ENCODE measurements at places on chromosomes 4 and X.

DNA sequence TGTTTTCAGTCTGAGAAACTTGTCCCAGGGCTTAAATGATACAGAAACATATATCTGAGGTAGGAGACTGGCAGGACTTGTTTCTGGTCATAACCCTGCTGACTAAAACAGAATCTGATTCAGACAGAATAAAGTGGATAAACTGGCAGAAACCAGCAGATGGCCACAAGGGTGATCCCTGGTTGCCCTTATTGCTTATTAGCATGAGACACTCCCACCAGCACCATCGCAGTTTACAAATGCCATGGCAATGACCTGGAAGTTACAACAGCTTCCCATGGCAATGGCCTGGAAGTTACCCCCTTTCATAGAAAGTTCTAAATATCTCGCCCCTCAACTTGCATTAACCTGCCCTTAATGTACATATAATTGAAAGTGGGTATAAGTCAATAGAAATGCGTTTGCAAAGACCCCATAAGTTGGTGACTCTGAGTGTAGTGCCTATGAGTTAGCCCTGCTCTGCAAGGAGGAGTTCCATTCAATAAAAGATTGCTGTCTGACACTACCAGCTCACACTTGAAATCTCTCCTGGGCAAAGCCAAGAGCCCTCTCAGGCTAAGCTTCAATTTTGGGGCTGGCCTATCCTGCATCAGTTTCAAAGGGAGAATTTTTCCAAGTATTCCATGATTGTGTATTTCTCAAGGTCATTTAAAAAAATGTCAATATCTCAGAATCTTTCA lies 52.9 kb upstream of the PAGE5 start:
- no peak for DNase-seq

DNA sequence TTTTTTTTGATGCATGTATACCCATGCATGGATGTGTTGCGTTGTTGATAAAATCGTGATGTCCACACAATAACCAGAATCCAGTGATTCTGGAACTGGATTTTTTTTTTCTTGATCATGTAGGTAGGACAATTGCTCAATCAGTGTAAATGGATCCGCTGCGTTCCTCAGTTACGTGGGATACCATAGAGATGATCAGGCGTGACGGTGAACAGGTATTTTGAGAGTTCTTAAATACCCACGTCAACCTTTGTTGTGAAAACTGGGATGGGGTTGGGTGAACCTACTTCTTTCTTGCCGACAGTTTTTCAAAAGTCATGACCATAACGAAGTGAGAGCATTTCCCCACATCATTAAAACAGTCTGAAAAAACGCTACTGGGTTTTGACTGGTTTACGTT lies 913 bp upstream of the SMIM10L2A start:
- DNase-seq, result no peak

- no peak for DNase-seq
Observed at GRCh38 chrX:34528081-34528480, 129.0 kb downstream of the TMEM47 start.

DNA sequence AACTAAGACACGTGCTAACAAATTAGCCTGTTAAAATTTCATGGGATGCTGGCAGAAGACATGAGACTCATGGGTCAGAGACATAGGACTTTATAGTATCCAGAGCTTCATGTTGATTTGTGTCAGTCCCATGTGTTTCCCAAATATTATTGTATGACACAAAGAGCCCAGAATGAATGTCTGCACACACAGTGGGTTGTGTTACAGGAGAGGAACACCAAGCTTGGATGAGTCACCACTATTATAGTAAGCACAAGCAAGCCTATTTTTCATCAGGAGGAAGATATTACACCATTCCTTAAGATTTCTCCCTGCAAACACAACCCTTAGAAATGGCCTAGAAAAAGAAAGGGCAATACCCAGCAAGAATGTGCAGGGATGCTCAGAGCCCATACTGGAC lies 15.4 kb downstream of the BBS12 start:
- no peak for DNase-seq

- no peak for DNase-seq
Observed at GRCh38 chrX:79162076-79162475, 17.6 kb downstream of the GPR174 start.

DNA sequence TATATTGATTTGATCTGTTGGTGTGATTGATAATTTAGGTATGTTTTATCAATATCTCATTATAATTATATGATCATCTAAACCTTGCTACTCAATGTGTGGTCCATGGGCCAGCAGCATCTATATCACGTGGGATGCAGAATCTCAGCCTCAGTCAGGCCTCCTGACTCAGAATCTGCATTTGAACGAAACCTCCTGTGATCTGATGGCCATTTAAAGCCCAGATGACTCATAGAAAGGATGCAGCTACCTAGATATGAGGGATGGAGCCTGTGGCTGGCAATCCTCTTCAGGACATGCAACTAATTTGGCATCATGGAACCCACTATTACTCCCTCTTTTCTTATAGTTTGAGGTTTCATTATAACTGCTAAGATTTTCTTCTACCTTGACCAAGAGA lies 11.3 kb upstream of the CHRNA9 start:
- no peak for DNase-seq

GRCh38 chrX:143095321-143095720 lies 69.6 kb downstream of the SPANXN4 start:
- DNase-seq, result no peak

- DNase-seq, result no peak
Observed at GRCh38 chr4:148944839-148945219, 502.6 kb upstream of the NR3C2 start.

GRCh38 chrX:10471418-10471817 lies 149.0 kb downstream of the MID1 start:
- no peak for DNase-seq

All from activated T-cell treated with anti-CD3 and anti-CD28 coated beads for 24 hours (primary cell).